CD14-positive monocyte (primary cell): ENCODE measurements at places on chromosomes 16 and 17. TPM values are rescaled to one million over a fixed set of nuclear protein-coding genes. Genes with fewer than 3 reads are reported as not detected.

Gene TLCD2
- polyA plus RNA-seq = 0.01 and 0.03 TPM in 2 replicates

Gene TNFRSF12A
- 5.7 TPM in 2 replicates for polyA plus RNA-seq

Gene ANKS4B
- not detected for polyA plus RNA-seq

Gene ZNF287
- 0.25 and 0.45 TPM in 2 replicates for polyA plus RNA-seq

Gene KIF1C
- 3.9 TPM for polyA plus RNA-seq

Gene EMP2
- not detected for polyA plus RNA-seq

Gene PRSS8
- not detected for polyA plus RNA-seq

Gene CFAP52
- polyA plus RNA-seq = not detected

Gene HSPB9
- polyA plus RNA-seq = 0.04 TPM in 1 of 2 replicates, not detected in the other

Gene CD300H
- 57.9 and 64.7 TPM in 2 replicates for polyA plus RNA-seq

Gene EVI2B
- polyA plus RNA-seq = 166 TPM

Gene PDILT
- not detected in 2 replicates for polyA plus RNA-seq

Gene TBX6
- 0.10 TPM for polyA plus RNA-seq

Gene ABCC6
- 6.1 TPM for polyA plus RNA-seq

Gene APOBR
- polyA plus RNA-seq = 37.8 and 48.6 TPM in 2 replicates

Gene KRTAP2-4
- not detected for polyA plus RNA-seq

Gene GJC1
- not detected in 2 replicates for polyA plus RNA-seq

Gene TMIGD1
- not detected for polyA plus RNA-seq

Gene CLDN6
- not detected in 2 replicates for polyA plus RNA-seq

Gene KRT20
- polyA plus RNA-seq = not detected

Gene DHRS7C
- polyA plus RNA-seq = not detected

Gene RNPS1
- polyA plus RNA-seq = 176 and 212 TPM in 2 replicates

Gene TBC1D3C
- polyA plus RNA-seq = not detected

Gene IL4R
- polyA plus RNA-seq = 35.6 TPM

Gene CBLN1
- polyA plus RNA-seq = not detected in 2 replicates
